ENCODE measurements at places on chromosomes 3 and 15.
A peak's percentile ranks its signal among the peaks of the same experiment; 100 is the strongest.

DNA sequence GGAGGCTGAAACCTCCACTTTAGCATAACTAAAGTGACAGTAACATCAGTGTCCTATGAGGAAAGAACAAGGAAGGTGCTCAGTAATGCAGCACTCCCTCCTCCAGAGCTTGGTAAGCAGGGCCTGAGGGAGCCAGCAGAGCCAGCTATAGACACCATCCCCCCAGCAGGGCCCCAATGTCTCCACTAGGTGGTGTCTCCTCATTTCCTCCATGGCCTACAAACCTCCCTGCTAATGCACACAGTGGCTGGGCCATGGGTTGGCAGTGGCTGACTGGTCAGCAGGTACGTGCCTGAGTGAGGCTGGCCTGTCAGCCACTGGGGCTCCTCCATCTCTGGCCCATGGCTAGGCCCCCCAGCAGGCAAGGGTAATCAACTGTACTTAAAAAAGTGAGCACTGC, 13.6 kb downstream of the MRPS25 start:
- peak; percentile 21 for DNase-seq

GRCh38 chr3:69368129-69368741, 17.7 kb downstream of the FRMD4B start:
- DNase-seq = peak; percentile 39

- DNase-seq = no peak
Observed at GRCh38 chr15:51285399-51285798, 53.0 kb downstream of the CYP19A1 start.

DNA sequence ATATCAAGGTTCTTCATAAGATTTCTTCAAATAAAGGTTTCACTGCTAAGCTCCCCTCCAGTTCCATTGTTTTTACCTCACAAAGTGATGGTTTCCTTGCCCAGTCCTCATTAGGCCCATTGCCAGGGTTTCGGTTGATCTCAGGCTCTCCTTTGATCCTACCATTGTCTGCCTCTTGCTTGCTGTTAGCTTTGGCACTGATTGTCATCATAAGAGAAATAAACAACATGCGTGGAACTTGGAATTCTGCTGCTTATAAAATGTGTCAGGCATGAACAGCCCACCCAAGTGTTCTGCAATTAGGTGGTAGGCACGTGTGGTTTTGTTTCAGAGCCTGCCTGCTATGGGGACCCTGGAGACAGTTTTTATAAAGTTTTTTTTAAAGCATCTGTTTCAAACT, 107.6 kb upstream of the BFSP2 start:
- no peak for DNase-seq

DNA sequence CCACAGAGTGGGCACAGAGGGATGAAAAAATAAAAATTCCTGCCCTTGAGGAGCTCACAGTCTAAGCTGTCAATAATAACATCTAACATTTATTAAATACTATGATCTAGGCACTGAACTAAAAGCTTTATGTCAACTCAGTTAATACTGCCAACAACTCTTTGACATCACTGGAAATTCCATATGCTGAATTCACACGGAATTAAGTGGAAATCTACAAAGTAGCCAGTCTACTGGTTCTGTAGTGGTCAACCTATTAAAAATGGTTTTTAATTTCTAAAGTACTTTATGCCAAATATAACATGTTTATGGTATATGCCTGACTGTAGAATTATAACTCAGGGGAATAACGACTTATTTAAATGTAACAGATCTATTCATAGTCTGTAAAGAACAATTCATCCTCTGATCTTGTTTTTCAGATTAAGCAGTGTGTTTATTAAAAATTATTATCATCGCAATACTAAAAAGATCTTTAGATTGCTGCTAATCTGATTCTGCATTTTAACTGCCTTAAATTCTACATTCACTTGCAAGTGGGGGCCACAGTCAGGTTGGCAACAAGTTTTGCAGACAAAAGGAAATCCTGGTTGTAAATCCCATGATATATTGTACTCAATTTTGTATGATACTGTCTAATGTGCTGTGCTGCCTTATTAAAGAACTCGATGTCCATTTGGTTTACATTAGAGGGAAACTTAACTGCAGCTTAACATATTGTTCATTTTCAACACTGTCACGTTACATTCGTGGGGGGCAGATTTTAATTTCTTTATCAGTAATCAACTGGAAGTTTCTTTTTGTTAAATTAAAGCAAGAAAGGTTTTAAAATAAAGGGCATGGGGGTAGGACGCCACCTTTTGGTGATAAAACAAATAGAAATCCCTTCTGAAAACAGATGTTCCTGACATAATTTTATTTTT, 2.6 kb upstream of the FOXP1 start:
- DNase-seq = peak; percentile 30
